ENCODE measurements at places on chromosomes 7 and 10.

- DNase-seq, result no peak
Measured at GRCh38 chr7:92799446-92800211, 36.7 kb downstream of the CDK6 start.

- DNase-seq, result no peak
Measured at GRCh38 chr10:126598009-126598408, 72.5 kb downstream of the C10orf90 start.

DNA sequence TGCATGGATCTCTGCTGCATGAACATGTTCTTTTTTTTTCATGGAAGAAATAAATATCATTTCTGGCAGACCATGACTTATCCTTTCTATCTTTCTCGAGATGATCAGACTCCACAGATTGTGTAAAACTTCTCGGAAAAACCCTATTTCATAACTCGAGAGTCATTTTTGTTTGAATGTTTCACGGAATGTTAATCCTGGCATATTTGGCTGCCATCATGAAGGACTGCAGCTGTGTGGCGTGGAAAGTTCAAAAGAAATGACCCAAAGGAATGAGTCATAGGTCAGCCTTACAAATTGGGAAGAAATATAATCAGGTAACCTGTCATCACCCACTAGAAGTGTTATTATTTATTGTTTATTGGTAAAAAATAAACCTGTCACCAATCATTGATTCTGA lies 566.8 kb downstream of the SDK1 start:
- DNase-seq, result no peak

GRCh38 chr10:77926566-77927401 lies at the start of gene DLG5:
TSS of gene DLG5 (minus strand) at chr10:77926755. CDS start at chr10:77926520, 235 bp downstream.
- no peak for DNase-seq

GRCh38 chr10:132807621-132808049 lies 21.7 kb upstream of the NKX6-2 start:
- no peak for DNase-seq
